ENCODE measurements at places on chromosomes 16 and 17.
A peak's percentile ranks its signal among the peaks of the same experiment; 100 is the strongest.

DNA sequence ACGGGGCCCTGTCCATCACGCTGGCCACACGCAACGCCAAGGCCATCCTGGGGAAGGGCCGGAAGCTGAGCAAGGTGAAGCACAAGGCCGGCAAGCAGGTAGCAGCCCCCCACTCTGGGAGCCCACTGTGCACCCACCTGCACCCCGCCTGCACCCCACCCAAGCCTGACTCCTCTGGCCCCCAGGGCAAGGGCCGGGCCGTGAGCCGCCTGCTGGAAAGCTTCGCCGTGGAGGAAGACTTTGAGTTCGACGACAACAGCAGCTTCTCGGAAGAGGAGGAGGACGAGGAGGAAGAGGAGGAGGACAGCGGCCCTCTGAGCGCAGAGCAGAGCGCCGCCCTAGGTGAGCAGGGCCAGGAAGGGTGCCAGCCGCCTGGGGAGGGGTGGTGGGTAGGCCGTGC, 54.0 kb downstream of the ACTG1 start:
- no peak for DNase-seq

DNA sequence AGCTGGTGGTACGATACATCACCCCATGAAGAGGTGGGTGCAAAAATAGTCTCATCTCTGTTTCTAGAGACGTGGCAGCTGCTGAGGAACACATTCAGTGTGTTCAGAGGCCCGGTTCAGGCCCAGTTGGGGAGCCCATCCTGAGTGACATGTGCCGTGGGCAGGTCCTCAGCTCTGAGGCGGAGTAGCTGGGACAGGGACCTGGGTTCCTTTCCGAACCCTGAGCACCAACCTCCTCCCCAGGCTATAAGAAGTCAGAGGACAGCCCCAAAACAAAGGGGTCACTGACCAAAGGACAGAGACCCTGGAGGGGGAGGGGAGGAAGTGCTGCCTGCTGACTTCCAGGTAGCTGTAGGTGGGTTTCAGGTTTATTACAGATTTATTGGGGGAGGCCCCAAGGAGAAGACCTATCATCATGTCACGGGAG, 5.1 kb downstream of the LDHD start:
- no peak for DNase-seq

DNA sequence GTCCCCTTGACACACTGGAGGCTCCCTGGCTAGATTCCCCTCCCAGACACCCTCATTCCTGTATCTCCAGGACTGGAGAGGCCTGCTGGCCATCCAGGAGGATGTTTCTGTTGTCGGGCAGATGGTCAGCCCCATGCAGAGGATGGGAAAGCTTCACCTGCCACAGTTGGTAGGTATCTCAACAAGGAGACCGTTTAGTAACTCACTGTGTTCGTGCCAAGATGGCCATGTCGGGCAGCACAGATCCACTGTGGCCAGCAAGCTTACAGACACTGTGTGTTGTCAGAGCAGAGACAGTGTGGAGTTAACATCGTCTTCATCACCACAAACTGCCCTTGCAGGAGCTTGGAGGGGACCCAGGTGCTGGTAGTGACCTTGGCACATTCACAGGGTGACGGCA, 390.9 kb downstream of the SEC14L1 start:
- no peak for DNase-seq

DNA sequence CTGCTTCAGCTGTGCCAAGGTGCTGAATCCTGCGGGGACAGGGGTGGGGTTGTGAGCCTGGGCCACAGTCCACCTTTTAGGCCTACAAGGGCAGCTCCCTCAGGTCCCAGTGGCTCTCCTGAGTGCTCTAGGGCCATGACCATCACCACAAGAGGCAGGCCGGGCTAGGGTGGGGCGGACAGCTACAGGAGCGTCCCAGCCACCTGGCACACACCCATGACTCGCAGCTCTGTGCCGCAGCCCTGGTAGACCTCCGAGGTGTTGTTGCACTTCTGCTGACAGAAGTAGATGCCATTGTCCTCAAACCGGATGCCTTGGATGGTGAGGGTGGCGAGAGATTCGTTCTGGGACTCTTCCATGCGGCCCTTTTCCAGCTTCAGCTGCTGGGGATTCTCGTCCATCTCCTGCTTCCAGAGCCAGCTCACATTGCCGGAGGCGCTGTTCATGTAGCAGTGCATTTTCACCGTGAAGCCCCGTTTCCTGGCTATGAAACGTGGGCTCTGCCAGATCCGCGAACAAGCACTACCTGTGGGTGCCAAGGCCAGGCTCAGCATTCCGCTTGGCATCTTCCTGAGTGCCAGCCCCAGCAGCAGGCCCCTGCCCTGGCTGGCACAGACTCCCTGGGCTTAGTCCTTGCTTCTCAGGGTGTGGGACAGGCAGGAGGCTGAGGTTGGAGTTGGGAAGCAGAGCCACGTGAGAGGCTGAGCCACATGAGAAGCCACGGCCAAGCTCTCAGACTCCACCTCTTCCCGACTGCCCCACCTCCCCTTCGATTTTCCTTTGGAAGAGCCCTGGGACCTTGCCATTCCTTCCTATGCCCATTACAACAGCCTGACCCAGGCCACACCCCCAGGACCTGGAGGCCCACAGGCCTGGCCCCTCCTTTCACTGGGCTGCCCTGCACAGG, 2.0 kb downstream of the CD79B start:
- DNase-seq, result no peak

GRCh38 chr17:81832608-81833159, 407 bp downstream of the MCRIP1 start:
- DNase-seq, result no peak

GRCh38 chr17:27245230-27245696, 48.7 kb upstream of the WSB1 start:
- peak; percentile 96 for DNase-seq

GRCh38 chr17:55521186-55521585, 9.9 kb upstream of the SMIM36 start:
- no peak for DNase-seq

DNA sequence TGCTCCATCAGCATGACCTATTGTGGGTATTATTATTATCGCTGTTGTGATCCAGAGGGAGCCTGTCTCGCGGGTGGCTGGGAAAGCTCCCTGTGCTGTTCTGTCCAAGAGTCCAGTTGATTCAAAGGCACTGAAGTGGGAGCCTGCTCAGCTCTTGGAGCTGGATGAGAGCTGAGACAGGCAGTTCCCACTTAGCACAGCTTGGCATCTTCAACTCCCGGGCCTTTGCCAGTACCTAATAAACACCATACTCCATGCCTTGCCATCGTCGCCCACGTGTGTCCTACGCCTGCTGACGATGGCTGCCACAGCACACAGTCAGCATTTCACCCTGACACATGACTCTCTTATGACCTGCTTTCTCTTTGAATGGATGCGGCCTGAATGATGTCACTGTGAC, 32.6 kb downstream of the RTN4RL1 start:
- no peak for DNase-seq

GRCh38 chr17:79754370-79754769, 23.6 kb upstream of the CBX2 start:
- DNase-seq, result no peak

- no peak for DNase-seq
Measured at GRCh38 chr16:47175152-47175551, 31.4 kb upstream of the NETO2 start.

Data from AML-193 (cell line).